GOT3 (cell line): ENCODE measurements at places on chromosomes 7 and 10.

GRCh38 chr10:107689323-107689722, 524.8 kb upstream of the SORCS1 start:
- DNase-seq = no peak

- no peak for DNase-seq
Observed at GRCh38 chr7:144991041-144991440, 155.2 kb upstream of the TPK1 start.

- DNase-seq = no peak
Observed at GRCh38 chr10:69428165-69428564, 11.4 kb upstream of the TACR2 start.

DNA sequence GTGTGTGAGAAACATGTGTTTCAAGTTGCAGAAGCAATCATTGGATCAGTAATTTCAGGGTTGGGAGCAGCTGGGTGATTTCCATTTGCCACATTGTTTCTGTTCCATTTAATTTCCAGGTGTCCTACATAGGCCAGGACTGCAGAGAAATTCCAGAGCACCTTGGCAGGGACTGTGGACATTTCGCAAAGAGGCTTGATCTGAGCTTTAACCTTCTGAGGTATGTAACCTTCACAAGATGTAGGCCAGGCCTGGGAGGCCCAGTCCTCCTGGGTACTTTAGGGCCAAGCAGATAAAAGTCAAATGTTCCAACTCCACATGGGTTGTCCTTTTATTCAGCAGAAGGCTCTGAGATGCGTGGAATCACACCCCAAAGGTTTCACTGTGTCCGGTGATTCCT, 6.9 kb downstream of the LRMDA start:
- DNase-seq = no peak

- DNase-seq = peak; percentile 47
Observed at GRCh38 chr7:77696643-77697534, 630 bp downstream of the RSBN1L start.

- DNase-seq = no peak
Observed at GRCh38 chr7:25802057-25802456, 349.9 kb upstream of the NFE2L3 start.

DNA sequence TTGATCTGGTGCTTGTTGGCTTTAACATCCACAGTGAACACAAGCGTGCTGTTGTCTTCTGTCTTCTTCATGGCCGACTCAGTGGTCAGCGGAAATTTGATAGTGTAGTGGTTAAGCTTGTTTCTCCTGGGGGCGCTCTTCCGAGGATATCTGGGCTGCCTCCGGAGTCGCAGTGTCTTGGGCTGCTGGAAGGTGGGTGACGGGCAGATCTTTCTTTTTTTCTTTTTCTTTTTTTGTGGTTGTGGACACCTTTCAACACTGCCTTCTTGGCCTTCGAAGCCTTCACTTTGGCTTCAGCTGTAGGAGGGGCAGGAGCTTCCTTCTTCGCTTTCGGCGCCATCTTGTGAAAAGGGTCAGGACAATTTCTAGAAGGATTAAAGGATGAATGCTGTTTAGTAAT, 23.8 kb upstream of the RPA3 start:
- no peak for DNase-seq

- no peak for DNase-seq
Observed at GRCh38 chr10:31261511-31262311, 57.3 kb upstream of the ZEB1 start.

- no peak for DNase-seq
Observed at GRCh38 chr10:70682920-70683600, 10.8 kb downstream of the ADAMTS14 start.

GRCh38 chr10:130215931-130216231, 79.7 kb downstream of the GLRX3 start:
- no peak for DNase-seq

GRCh38 chr7:47298636-47299035, 283.3 kb downstream of the TNS3 start:
- no peak for DNase-seq

DNA sequence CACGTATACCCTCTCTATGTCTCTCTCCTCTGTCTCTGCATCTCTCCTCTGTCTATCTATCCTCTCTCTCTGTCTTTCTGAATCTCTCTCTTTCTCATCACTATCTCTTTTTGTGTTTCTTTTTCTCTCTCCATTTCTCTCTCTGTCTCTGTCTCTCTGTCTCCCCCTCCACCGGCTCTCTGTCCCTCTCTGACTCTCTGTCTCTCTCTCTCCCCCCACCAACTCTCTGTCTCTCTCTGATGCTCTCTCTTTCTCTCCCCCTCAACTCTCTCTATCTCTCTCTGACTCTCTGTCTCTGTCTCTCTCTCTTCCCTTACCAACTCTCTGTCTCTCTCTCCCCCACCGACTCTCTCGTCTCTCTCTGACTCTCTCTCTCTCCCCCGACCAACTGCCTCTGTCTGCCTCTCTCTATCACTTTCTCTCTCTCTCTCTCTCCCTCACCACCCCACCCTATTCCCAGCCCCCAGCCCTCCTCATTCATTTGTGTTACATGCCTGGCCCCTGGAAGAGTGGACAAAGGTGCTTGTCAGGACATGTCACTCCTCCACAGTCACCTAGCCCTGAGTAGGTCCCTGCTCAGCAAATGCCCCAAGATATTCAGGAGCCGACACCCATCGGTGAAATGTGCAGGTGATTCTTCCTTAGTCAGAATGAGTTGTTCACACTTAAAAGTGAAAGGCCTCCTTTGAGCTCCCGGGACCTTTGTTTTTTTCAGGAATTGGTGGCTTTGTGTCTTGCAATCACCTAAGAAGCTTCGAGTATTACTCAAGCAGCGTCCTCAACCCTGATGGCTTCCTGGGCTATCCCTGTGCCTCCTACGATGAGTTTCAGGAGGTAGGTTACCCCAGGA, 13.6 kb downstream of the PNLIPRP2 start:
- no peak for DNase-seq

DNA sequence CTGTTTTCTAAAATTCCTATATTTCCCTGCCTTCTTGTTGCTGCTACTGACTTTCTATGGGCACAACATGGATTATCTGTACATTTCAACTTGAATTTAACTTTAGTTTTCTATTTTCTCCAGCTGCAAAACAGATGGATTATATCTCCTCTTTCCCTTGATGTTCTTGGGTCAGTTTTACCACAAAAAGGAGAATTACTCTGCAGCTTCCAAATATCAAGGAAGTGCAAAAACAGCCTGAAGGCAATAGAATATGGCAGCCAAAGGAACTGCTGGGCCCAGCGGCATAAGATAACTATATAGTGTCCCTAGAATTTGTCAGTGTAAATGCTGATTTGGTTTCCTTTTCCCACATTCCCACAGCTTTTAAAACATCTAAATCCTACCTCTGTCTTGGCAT, 29.1 kb downstream of the CPED1 start:
- no peak for DNase-seq

DNA sequence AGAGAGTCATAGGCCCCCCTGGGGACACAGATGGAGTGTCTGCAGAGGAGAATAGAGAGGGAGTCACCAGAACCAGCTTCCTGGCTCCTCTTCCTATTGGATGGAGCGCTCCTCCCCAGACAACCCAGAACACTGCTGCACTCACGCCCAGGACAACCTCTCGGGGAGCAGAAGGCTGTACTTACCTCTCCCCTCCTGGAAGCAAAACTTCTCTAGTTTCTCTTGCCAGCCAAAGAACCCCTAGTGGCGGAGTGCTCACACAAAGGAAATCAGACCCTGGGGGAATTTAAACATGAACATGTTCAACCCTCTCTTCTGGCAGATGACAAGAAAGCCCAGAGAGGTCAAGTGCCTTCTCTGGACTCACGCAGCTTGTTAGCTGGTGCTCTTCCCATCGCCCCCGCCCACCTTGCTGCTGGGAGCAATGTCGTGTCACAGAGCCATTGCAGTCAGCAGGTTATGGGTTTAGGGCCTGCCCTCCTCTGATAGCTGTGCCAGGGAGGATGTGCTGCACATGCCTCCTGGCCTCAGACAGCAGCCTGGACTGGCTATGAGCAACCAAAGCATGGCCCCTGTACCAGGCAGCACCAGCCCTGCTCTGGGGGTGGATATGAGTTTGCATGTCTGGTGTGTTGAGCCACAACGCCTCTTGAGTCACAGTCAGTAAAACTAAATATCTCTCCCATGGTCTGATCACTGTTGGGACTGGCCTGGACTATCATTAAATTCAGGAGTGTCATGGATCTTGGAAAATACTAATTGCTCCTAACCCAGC, 84.4 kb downstream of the SLIT1 start:
- DNase-seq = no peak

DNA sequence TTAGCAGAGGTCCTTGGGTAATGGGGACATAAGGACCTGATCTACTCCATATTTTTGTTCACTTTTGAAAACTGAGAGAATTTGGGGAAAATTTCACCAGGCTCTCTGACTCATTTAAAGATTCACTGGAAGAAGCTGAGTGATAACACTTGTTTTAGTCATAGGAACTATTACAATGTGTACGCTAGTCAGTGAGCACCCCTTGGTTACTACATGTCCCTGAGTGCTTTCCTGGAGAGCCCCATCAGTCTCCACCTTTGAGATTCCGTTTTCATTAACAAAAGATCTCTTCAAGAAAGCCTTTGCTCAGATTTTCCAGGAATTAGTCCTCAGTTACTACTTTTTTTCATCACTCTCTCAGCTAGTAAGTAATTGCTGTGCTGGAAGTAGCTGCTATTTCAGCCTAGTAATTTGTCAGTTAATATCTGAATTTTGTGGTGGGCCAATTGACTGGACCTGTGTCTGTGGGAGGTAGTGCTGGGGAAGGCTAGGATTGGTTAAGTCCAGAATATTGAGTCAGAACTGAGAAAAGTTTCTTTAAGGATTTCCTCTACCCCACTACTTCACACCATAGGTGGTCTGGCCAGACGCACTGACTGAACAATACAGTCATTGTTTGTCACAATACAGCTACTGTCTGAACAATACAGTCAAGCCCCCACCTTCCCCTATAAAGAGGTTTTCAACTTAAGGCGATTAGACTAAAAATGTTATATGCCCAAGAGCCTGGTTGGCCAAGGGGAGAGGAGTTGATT, 235.0 kb downstream of the CCDC7 start:
- no peak for DNase-seq

DNA sequence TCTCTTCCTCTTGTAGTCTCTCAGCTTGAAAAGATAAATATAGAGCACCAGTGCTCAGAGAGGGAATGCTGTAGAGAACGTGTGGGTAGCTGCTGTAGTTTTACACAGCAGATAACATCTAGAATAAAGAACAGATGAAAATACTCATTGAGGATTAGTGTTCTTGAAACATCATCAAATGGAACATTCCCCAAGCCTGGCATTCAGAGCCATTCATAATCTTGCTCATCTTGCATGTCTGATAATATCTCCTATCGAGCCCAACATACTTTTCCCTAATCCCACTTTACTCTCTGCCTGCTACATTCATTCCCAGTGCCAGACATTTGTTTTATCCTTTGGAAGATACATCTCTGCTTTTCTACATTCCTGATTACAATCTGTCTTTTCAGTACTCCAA, 35.2 kb downstream of the MCU start:
- no peak for DNase-seq

- DNase-seq = no peak
Observed at GRCh38 chr7:151764056-151764920, 112.6 kb downstream of the PRKAG2 start.

- no peak for DNase-seq
Observed at GRCh38 chr7:13800694-13801448, 188.6 kb downstream of the ETV1 start.
